Left cardiac atrium (tissue), 4 donors: ENCODE measurements at places on chromosomes 12 and 14.

- DNase-seq: peak; percentile 68
These were observed 594 bp downstream of the KRAS start for GRCh38 chr12:25249931-25250738.

- no peak for DNase-seq
These were observed 24.1 kb upstream of the NRDE2 start for GRCh38 chr14:90355540-90356518.

- DNase-seq: no peak
These were observed 630.4 kb downstream of the DIO2 start for GRCh38 chr14:79580906-79581305.

DNA sequence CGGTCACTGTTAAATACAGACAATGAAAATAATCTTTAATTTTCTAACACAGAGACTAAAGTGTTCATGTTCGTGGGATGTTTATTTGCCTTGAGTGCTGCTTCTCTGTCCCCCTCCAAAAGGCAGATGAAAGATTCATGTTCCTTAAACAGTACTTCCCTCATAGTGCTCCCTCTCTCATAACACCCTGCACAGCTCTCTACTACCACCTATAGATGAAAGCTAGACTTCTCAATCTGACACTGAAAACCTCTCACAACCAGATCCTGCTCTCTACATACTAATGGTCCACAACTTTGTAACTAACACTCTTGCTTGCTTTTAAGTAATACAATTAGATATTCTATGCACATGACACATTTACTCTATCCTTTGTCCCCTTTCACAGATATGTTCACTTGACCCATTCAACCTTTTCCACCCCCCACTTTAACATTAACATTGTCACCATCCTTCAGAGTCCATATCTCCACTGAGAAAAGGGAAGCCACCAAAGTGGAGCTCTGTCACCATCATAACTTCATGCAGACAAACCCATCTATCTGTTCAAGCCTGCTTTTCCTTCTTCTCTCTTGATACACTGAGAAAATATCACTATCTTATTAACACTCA is 266.4 kb upstream of the USP15 start:
- no peak for DNase-seq

DNA sequence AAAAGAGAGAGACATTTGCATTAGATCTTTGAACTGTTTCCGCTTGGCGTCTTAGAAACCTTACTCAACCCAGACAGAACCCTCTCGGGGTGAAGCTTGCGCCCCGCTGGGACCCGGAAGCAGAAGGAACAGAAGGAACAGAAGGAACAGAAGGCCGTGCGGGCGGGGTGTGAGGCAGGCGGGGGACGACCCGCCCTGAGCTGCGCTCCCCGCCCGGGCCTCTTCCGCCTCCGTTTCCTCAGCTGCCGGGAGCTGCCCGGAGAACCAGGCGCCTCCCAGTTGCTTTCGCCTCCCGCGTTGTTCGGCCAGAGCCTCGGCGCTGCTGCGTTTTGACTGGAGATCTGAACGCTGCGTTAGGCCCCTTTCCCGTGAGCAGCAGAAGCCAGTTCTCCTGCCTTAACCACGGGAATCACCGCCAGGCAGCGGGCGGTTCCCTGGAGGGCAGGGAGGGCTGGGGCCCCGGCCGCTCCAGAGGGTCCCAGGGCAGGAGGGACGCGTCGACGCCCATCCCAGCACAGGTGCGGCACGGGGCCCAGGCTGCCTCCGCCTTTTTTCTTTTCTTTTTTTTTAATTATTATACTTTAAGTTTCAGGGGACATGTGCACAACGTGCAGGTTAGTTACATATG is 19.3 kb upstream of the MMP17 start:
- DNase-seq: peak; percentile 52

- DNase-seq: peak; percentile 65
These were observed 8.1 kb upstream of the PPP1R1A start for GRCh38 chr12:54596526-54596946.

- DNase-seq: no peak
These were observed 74.9 kb downstream of the DIO2 start for GRCh38 chr14:80136358-80136757.

DNA sequence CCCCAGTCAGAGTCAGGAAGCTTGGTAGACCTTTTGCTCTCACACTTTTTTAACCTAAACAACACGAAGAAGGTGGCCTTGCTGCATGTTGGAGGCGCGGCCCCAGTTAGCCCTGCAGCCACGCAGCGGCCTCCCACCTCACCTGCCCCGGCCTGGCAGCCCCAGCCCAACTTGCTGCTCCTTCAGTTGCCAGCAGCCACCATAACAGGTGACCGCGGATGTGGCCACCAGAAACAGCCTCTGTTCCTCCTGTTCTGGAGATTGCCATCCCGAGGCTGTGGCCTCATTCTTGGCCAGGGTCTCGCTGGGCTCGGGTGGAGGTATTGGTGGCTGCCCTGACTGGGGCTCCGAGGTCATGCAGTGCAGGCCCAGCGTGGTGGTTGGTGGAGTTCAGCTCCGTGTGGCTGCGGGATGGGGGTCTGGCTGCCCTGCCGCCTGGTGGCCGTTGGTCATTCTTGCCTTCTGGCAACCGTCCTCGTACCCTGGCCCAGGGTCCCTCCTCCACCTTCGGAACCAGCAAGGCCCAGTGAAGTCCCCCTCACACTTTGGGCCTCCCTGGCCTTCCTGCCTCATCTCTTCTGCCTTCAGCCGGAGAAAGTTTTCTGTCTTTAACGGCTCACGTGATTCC is 20.7 kb upstream of the TEX22 start:
- no peak for DNase-seq

DNA sequence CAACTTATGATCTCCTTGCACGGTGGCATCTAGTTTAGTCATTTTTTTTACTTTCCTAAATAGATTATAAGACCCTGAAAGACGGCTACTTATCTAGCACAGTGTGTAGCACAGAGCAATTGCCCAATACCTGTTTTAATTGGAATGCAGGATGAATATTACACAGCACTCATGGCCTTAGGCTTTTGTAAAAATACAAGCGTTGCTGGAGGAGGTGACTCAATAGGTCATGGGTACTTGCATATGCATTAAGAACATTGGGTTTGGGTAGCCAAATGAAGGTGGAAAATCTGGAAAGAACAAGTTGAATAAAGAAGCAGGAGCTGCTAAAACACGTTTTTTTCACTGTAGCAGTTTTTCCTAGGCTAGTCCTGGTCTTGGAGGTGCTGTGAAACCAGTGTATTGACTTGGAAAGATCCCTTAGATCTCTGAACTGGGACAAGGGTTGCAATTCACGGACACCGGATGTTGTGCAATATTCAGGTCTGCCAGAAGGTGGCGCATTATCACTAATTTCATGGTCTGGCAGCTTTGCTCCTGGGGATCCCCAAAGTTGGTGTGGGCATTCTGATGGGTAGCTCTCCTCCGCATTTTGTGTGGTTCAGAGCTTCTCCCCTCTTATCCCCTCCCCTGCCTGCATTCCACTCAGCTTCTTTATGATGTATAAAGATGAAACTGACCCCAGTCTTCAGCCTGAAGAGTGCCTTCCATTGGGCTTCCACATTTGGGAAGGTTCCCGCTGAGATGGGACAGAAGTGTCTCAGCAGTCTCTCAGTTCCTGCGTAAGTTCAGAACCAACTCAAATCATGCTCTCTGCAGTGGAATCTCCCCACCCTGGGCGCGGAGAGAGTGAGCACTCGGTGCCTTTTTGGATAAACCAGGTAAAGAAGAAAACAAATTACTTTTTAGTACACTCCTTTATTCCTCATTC is 278.3 kb downstream of the NRXN3 start:
- peak; percentile 25 for DNase-seq

DNA sequence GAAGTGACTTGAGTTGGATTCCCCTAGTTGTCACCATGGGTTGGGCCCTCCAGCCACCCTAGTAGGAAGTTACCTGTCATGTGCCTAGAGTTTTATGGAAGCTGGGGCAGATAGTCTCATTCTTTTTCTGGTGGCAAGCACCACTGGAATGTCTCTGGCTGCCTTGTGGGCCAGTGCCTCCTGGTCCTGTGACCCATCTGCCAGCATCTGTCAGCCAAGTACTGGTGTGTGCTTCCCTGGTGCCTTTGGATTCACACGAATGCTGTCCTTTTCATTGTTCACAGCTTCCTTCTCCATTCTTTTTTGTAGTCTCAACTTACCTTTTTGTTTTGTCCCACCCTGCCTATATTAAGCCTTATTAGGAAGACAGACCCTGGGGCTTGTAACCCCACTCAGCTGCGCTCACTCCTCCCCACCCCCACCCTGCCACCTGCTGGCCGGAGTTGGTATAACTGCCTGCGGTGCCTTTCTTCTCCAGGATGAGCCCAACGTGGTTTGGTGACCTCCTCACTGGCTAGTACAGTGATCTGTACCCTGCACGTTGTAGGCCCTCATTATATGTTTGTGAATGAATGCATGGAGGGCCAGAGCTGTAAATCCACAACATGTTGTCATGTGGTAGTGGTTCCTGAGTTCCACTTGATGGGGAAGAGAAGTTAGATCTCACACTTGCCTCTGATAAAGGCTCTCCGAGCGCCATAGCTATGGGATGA is 125.7 kb downstream of the TSPAN9 start:
- DNase-seq: no peak
